ENCODE measurements at places on chromosomes 4 and X. TPM values are rescaled to one million over a fixed set of nuclear protein-coding genes. Genes with fewer than 3 reads are reported as not detected.

DNA sequence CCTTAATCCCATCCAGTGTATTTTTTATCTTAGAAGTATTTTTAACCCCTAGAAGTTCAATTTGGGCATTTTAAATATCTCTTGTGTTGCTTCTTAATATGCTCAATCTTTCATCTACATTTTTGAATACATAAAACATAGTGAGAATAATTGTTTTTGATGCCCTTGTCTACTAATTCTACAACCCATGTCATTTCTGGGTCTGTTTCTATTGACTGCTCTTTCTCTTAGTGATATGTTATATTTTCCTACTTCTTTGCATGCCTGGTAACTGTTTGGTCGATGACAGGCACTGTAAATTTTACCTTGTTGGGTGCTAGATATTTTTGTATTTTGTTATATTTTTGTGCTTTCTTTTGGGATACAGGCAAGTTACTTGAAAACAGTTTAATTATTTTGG is 56.3 kb downstream of the CYTL1 start:
- DNase-seq = no peak

Gene ELOVL6
- total RNA-seq = 21.6 TPM

DNA sequence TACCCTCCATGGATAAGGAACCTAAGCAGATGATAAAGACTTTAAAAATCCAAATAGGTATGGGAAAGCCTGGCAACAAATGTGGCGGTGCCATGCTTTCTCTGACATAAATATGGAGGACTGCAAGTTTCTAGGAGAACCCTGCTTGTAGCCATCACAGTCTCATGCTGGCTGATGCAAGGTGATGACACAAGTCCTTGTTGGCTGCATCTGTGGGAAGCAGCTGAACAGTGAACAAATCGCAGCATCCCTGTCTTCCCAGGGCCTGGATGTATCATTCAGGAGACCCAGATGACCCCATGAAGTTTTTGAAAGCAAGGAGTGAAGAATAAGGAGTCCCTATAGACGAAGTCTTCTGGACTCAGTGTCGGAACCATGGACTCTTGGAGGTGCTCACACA is 234.4 kb upstream of the HS3ST1 start:
- DNase-seq = no peak

Gene MRFAP1
- 255 TPM for total RNA-seq

- no peak for DNase-seq
These were observed 64.7 kb downstream of the NBDY start for GRCh38 chrX:56793521-56794320.

Gene SMAD1
- 39.2 TPM for total RNA-seq

DNA sequence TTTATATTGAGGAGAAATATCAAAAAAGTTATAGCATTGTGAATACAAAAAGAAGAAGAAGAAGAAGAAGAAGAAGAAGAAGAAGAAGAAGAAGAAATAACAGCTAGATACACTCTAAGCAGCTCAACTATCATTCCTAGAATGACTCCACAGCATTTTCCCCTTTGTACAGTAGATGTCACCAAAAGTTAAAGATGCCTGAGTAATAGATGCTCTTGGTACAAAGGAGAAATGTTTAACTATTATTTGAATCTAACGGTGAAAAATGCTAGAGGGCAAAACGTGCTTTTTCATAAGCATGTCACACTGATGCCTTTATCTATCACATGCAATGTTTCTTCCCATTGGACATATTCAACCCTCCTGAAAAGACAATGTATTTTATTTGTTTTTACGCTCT is 178.4 kb upstream of the GPRIN3 start:
- no peak for DNase-seq

Gene SCRG1
- total RNA-seq = not detected

- no peak for DNase-seq
These were observed 6.2 kb downstream of the MSX1 start for GRCh38 chr4:4865705-4866123.

- no peak for DNase-seq
These were observed 23.4 kb downstream of the SLC2A9 start for GRCh38 chr4:9997886-9998285.

DNA sequence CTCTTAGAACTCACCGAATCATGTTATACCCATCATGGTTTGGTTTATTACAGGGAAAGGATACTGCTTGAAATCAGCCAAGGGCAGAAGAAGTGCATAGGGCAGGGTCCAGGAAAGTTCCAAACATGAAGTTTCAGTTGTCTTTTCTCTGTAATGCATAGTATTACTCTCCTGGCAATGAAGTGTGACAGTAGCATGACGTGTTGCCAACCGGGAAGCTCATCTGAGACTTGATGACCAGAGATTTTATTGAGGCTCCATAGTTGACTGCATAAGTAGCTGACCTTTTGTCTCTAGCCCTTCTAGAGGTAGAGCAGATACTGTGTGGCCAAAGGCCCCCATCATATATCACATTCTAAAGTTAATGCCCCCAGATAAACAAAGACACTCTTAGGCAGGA is 72.1 kb downstream of the BEND4 start:
- DNase-seq = no peak

Gene LRIT3
- 0.08 TPM for total RNA-seq

GRCh38 chrX:3181846-3182245 is 140.6 kb downstream of the ARSF start:
- DNase-seq = no peak

DNA sequence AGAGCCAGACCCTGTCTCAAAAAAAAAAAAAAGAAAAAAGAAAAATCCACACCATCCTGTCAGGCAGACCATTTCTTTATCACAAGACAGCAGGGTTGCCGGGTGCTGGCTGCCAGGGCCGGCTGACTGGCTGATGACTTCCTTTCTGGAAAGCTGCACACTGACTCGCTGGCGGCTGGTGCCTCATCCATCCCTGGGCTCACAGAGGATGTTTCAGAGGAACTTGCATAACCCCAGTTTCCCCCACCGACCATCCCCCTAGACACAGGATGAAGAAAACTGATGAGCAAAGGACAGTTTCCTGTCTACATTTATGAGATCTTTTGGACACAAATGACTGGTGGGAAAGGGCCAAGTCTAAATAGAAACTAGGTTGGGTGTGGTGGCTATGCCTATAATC is 14.1 kb downstream of the HPSE start:
- peak; percentile 32 for DNase-seq

Gene RHOXF1
- not detected for total RNA-seq

DNA sequence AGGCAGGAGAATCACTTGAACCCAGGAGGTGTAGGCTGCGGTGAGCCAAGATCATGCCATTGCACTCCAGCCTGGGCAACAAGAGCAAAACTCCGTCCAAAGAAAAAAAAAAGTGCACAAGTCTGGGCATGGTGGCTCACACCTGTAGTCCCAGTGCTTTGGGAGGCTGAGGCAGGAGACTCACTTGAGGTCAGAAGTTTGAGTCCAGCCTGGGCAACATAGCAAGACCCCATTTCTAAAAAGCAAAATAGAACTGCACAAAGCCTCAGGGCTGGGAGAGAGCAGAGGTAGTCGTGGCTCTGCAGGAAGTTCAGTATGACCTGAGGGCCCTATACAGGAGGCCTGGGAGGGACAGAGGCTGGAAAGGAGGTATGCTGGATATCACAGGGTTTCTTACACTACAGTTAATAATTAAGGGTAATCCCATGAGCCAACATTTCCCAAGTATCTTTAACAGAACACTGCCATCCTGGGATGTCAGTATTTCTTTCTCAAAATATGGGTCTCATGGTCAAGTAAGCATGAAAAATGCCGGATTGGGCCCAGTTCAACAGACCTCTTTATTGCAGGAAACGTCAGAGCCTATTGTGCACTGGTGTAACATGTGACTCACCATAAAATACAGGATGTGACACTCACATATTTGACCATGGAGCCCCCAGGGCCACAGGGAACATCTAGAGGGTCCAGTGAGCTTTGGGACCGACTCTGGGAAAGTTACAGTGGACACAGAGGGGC is 37.8 kb downstream of the ACSL1 start:
- peak; percentile 97 for DNase-seq

- no peak for DNase-seq
These were observed 149.9 kb downstream of the AMMECR1 start for GRCh38 chrX:110167952-110168451.

DNA sequence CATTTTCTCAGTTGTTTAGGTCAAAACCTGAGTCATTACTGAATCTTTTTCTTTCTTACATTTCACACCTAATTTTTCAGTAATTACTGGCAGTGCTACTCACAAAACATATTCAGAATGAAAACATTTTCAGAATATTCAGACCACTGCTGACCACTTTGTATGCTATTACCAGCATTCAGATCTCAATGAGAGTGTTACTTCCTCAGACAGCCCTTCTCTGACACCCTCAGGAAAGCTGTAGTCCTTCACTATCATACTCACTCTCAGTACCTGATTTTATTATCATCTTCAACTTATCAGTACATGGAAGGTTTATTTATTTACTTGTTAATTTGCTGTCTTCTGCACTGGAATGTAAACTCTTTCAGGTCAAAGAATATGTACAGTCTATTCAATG is 12.3 kb upstream of the ALB start:
- DNase-seq = no peak

GRCh38 chr4:48139691-48140090 is 5.6 kb upstream of the TXK start:
- DNase-seq = no peak

GRCh38 chrX:120604361-120604782 is 471 bp downstream of the MCTS1 start:
- no peak for DNase-seq

DNA sequence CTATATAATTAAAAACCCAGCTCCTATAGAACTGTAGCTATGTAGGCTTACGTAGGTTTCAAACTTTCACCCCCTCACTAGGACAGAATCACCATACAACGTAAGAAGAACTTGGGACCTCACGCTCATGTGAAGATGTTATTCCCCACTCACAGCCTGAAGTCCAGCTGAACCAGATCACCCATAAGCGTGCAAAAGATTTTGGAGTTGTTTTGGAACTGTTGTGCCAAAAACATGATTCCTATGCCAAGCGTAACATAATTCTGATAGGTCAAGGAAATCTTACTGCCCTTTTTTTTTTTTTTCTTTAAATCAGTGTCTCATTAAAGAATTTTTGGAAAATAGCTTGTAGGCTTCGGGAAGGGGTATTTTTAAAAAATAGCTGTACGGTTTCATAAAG is 57.0 kb downstream of the LCORL start:
- DNase-seq = no peak

Gene VEGFC
- 5.0 TPM for total RNA-seq

DNA sequence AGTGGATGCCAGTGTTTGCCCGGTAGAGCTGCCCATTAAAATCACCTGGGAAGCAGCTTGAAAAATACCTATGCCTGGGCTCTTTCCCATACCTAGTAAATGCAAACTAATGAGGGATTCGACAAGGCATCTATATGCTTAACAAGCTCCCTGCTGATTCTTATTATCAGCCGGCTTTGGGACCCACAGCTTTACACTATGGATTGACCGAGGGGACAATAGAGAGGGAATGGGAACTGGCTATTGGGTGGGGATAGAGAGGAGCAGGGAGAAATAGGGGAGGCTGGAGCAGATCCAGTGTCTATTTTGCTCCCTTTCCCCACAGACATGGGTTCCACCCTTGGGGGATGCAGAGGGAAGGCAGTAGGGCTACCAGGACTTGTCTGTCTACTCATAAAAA is 103.1 kb upstream of the TEX13D start:
- DNase-seq = no peak

DNA sequence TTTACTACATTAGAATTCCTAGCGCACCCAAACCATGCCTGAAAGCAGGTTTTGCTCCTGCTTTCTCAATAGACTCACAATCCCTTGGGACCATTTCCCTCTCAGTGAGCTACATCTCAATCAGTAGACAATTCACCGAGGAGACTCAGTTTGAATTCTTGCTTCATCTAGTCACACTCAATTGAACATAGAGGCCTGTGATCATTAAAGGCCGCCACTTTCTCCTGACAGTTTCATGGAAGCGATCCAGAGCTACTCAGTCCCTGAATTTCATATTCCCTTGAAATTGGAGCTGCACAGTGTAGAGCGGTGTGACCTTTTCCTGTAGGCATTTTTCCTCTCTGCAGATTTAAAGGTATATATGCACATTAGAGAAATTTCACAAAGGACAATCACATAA is 193.9 kb upstream of the SPOCK3 start:
- DNase-seq = peak; percentile 31

- DNase-seq = no peak
These were observed 106.7 kb upstream of the MSX1 start for GRCh38 chr4:4752576-4753401.

Gene CXorf65
- total RNA-seq = not detected

DNA sequence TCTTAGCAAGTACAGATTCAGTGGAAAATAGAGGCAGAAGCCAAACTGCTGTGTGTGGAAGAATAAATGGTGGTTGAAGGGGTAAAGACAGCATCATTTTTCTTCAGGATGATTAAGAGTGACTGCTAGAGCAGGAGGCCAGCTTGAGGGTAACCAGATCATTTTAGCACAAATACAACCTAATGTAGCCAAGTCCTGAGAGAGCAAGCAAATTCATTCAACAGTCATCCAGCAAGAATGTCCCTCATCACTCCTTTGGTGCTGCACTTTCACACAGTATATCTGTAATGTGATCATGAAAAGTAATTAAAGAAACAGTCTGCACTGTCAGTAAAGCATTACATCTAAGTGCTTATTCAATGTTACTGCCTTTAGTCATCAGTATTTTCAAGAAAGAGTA is 44.8 kb downstream of the NPFFR2 start:
- DNase-seq = peak; percentile 85

Gene UGDH
- total RNA-seq = 58.7 TPM

DNA sequence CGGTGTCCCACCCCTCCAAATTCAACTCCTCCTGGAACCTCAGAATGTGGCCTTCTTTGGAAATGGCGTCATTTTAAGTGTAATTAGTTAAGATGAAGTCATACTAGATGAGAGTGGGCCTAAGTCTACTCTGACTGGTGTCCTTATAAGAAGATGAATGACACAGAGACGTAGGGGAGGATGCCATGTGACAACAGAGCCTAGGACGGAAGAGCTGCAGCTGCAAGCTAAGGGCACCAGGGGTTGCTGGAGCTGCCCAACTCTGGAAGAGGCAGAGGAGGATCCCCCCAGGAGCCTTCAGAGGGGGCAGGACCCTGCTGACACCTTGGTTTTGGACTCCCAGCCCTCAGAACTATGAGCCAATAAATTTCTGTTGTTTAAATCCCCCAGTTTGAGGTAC is 115.1 kb downstream of the STK32B start:
- no peak for DNase-seq

Gene ZXDB
- 10.7 TPM for total RNA-seq

Gene MTNR1A
- not detected for total RNA-seq

- DNase-seq = no peak
These were observed 20.5 kb upstream of the BEND4 start for GRCh38 chr4:42172921-42173320.

Gene ZAR1
- not detected for total RNA-seq
